ENCODE measurements at places on chromosomes 11 and 22.
A peak's percentile ranks its signal among the peaks of the same experiment; 100 is the strongest.

GRCh38 chr22:39498368-39498767, 3.7 kb upstream of the MIEF1 start:
- no peak for DNase-seq

- no peak for DNase-seq
These were observed 19.3 kb downstream of the IGSF9B start for GRCh38 chr11:133937468-133937867.

DNA sequence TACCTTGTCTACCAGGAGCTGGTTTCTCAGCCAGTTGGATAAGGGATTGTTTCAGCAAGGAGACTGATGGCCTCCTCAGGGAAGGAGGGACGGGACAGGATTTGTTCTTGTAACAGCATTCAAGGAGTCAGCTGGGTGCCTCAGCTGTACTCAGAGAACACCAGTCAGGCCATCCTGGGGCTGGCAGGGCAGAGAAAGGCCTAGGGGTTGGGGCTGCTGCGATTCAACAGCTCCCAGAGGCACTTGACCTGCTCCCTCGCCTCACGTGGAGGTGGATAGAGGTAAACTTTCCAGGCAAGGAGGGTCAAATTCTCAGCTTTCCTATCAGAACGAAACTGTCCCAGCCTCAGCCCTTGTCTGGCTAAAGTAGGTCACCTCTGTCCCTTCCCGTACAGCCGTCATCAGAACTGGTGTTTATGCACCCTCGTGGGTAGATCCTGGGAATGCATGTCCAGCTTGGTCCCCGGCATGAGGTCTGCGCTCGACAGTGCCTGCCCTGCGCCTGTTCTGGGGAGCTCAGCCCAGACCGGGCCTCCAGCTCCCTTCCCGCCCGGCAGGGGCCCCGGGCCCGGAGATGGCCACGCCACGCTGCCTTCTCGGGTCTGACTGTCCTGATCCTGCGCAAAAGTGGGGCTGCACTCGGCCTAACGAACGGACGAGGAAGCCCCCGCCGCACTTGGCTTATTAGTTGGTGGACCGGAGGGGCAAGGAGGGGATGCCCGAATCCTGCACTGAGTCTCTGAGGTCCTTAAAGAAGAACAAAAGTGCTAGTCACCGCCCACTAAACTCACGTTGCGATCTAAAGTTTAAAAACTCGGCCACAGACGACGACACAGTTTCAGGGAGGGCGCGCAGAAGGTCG, 762 bp upstream of the CCDC134 start:
- DNase-seq: peak; percentile 70

GRCh38 chr11:74019860-74020259, 11.0 kb upstream of the UCP3 start:
- no peak for DNase-seq

DNA sequence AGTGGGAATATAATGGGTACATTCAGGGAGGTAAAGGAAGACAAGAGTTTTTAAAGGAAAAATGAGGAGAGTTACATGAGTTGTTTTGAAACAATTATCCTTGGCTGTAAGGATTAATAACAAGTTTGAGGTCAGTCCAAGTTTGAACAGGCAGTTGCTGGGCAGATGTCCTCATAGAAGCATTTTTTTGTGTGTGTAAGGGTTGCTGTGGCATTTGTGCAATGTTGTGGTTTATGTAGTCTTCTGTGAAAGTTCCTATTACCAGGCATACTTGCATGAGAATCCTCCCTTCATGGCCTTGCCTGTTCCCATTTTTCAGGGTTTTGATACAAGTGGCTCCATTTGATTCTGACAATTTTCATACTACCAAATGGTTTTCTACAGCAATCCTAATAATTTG, 400.2 kb downstream of the KCNA4 start:
- DNase-seq: no peak

Measured in cerebellar cortex (tissue), 1 donor.